ENCODE measurements at places on chromosomes 16 and 17. TPM values are rescaled to one million over a fixed set of nuclear protein-coding genes. Genes with fewer than 3 reads are reported as not detected.

- DNase-seq: no peak
- H3K27ac ChIP-seq: no peak overlapping the region
- H3K27me3 ChIP-seq: peaks cover 64% of the 10 kb centered on the region
- no peak overlapping the region for H3K4me3 ChIP-seq
- H3K4me1 ChIP-seq: peaks cover 10% of the 10 kb centered on the region
These were observed 293.8 kb downstream of the HS3ST3B1 start for GRCh38 chr17:14594690-14595089.

HP gene
- total RNA-seq: not detected

DNA sequence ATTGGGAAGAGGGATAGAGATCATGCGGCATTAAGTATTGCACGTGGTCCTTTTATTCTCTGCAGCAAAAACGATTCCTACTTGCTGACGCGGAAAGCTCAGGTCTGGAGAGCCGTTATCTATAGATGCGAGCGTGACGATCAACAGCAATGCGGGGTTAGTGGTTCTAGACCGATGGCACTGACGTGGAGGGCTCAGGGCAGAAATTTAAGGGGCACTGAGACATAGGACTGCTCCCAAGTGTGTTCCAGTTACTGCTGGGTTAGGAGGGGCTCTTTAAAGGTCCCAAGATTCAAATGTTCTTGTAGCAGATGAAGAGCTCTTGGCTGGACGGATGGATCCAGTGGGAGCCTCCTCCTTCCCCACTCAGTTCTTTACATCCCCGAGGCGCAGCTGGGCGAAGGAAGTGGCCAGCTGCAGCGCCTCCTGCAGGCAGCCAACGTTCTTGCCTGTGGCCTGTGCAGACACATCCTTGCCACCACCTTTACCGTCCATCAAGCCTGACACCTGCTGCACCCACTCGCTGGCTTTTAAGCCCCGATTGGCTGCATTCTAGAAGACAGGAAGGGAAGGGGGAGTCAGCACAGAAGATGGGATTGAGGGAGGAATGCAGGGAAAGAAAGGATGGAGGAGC, 732 bp upstream of the EXOSC6 start:
- H3K27me3 ChIP-seq: no peaks in the 10 kb centered on the region
- peaks cover 10% of the 10 kb centered on the region for H3K4me1 ChIP-seq
- H3K4me3 ChIP-seq: no peak overlapping the region
- no peak for DNase-seq
- peak overlapping the region; percentile 85 for H3K27ac ChIP-seq

GRCh38 chr17:76672270-76672851, 28.8 kb upstream of the ST6GALNAC1 start:
- H3K36me3 ChIP-seq: no peaks in the 10 kb centered on the region
- peaks cover 2% of the 10 kb centered on the region for H3K27me3 ChIP-seq
- H3K4me1 ChIP-seq: peaks cover 15% of the 10 kb centered on the region
- H3K4me3 ChIP-seq: peak overlapping the region; percentile 89
- H3K27ac ChIP-seq: peak overlapping the region; percentile 95

- no peak overlapping the region for H3K4me3 ChIP-seq
- no peaks in the 10 kb centered on the region for H3K4me1 ChIP-seq
- H3K27ac ChIP-seq: peak overlapping the region; percentile 39
- no peak for DNase-seq
- peaks cover 34% of the 10 kb centered on the region for H3K27me3 ChIP-seq
These were observed 6.5 kb downstream of the ODF4 start for GRCh38 chr17:8345951-8346665.
